ENCODE measurements at places on chromosomes 3 and 15. TPM values are rescaled to one million over a fixed set of nuclear protein-coding genes. Genes with fewer than 3 reads are reported as not detected.

HHLA2 gene
- not detected for total RNA-seq

ANKRD34C gene
- total RNA-seq: 0.78 TPM

ADAMTS7 gene
- total RNA-seq: 17.8 TPM

DPPA2 gene
- not detected for total RNA-seq

HEG1 gene
- 151 TPM for total RNA-seq

P3H2 gene
- 17.7 TPM for total RNA-seq

HGD gene
- 0.73 TPM for total RNA-seq

CFAP44 gene
- 2.1 TPM for total RNA-seq

CCR3 gene
- not detected for total RNA-seq

DNA sequence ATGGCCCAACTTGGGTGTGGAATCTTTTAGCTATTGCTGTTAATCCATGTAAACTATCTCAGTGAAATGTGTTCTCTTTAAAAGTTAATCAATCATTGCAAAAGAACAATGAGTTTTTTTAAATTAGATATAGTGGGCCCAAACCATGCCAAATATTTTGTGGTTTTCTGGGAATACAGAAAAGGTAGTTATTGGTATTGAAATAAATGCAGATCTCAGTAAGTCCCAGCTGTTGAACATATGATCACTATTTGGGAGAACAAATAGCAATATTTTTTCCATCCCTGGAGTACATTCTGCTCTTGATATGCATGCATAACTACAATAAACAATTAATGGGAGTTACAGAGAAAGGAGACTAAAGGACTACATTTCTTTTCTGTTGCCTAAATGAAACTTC, 36.0 kb upstream of the LEKR1 start:
- no peak for DNase-seq

DNA sequence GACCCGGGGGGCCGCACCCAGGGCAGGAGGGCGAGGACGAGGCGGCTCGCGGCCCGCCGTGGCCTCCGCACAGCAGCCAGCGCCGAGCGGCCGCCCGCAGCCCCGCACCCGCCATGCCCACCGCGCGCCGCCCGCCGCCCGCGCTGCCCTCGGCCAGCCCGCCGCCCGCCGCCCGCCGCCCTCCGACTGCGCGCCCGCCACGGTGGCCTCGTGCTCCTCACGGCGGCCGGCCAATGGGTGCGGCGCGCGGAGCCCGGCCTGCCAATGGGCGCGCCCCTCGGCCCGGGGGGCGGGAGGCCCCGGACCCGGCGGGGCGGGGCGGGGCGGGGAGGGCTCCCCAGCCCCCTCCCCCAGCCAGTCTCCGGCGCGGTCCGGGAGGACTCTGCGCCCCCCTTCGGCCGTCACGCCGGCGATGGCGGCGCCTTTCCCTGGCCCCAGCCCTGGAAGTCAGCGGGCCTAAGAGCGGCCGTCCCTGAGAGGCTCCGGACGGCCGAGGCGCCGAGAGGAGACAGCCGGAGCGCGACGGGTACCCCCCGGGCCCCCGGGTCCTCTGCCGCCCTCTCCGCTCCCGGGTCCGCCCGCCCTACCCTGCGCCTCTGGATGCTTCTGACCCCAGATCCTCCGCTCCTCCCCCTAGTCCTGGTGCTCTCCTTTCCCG, at the start of gene NT5DC2:
NT5DC2 (minus strand) TSS at position 235 of the 658 bp plus-strand sequence; CDS start at position 115, 120 bp downstream.
- DNase-seq: peak; percentile 80

DNA sequence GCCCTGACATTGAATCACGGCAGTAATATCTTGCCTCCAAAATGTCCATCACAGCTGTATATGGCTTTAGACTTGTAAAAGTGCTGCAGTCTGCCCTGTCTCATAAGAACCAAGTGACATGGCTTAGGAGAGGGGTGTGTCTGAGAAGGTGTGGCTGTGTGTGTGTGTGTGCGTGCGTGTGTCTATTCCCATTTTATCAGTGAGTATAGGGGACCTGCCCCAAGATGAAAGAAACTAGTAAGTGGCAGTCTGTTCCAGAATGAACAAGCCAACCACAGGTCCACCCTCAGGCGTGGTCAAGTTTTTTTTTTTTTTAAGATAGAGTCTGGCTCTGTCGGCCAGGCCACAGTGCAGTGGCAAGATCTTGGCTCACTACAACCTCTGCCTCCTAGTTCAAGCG, 5.6 kb upstream of the RHOV start:
- no peak for DNase-seq

GRCh38 chr3:87949879-87950208, 109.0 kb downstream of the CGGBP1 start:
- DNase-seq: no peak

- DNase-seq: no peak
Measured at GRCh38 chr3:104101736-104102135, 1265.0 kb upstream of the ALCAM start.

DNA sequence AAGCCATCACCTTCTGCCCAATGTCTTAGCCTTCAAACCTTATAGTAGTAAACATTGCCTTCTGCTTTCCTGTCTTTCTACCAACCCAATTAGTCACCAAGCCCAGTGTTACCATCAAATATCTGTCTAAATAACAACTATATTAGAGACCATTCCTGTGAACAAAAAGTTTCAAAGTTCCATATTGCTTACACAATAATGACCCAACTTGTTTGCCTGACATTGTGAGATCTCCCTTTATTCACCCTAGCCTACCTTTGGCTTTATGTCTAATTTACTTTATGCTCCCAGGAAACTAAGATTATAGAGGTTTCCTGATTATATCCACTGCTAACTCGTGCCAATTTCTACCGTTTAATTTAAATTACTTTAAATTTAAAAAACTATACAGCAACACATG, 26.0 kb upstream of the KCNAB1 start:
- no peak for DNase-seq

GRCh38 chr3:34256021-34256420, 457.6 kb downstream of the PDCD6IP start:
- no peak for DNase-seq

- DNase-seq: no peak
Measured at GRCh38 chr3:158458464-158458863, 112.5 kb upstream of the MLF1 start.

DNA sequence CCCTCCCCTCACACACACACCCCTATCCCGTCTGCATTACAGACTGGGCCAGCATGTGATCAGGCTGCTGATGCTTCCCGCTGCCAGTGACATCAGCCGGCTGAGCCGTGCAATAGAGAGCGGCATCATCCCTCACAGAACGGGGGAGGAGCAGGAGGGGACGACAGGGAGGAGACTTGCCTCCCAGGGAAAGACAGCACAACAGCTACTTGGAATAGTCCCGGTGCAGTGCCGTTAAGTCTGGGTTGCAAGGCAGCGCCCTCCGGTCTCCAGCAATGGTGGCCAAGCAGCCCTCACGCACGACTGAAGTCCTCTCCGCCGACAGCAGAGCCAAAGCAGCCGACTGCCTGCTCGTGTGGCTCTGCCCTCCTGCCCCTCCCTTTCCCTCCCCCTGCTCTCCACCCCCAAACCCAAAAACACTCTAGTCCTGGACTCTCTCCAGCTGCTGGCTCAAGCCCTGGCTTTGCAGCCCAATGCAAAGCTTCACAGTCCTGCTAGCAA, 31.5 kb upstream of the RPS17 start:
- DNase-seq: no peak

DNA sequence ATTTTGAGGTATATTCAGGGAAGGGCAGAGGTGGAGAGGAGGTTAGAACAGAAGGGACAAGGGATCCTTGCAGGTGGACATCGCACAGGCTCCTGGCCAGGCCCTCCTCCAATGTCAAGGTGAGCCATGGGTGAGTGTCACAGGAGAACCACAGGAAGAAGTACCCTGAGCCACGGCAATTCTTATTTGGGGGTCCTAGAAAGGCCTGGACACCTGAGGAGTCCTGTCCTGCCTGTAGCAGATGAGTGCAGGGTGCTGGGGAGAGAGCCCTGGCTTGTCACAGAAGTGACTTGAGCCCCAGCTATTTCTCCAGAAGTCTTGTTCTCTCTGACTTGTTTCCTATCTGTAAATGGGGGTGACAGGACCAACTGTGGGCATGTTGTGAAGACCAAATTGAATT, 4.3 kb downstream of the SLC6A20 start:
- no peak for DNase-seq

- DNase-seq: no peak
Measured at GRCh38 chr15:49721091-49721490, 100.2 kb downstream of the DTWD1 start.

DNA sequence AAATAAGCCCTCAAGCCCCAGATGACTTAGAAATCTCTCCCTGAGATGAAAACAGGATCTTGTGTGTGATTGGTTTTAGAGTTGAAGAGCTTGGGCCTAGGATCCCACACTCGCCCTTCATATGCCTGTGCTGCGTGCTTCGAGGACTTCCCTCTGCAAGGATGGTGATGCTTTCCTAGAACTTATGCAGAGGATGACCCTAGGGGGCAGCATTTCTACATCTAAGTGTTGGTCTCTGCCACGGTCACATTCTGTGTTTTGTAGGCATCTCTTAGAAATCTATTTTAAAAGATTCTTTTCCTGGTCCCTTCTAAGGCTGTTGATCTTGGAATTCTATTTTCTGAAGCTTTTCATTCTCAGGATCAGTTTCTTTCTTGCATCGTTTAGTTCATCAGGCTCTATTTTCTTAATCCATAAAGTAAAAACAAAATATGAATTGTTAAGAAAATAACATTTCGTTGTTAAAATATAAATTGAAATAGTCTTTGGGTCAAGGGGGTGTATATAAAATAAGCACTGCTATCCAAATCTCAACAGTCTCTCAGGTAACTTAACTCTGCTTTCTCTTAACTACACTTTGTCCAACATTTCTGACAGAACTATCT, 45.7 kb downstream of the WDR76 start:
- DNase-seq: no peak
